Trophoblast cell (in vitro differentiated cells and primary cell): ENCODE measurements at places on chromosomes 2 and 18.

DNA sequence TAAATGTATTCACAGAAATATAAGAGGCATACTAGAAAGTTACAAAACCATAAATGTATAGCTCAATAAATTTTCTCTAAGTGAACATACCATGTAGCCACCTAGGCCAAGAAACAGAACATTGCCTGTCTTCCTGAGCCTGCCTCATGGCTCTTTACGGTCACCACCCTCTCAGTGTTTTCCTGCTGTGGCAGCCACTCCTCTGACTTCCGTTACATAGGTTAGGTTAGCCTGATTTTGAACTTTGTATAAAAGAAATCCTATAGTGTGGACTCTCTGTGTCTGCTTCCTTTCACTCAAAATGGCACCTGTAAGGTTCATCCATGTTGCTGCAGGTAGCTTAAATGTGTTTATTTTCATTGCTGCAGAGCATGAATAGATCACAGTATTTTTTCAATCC lies 11.6 kb upstream of the ST3GAL5 start:
- H3K27ac ChIP-seq, result no peak overlapping the region
- H3K27me3 ChIP-seq, result no peaks in the 10 kb centered on the region
- DNase-seq, result no peak

DNA sequence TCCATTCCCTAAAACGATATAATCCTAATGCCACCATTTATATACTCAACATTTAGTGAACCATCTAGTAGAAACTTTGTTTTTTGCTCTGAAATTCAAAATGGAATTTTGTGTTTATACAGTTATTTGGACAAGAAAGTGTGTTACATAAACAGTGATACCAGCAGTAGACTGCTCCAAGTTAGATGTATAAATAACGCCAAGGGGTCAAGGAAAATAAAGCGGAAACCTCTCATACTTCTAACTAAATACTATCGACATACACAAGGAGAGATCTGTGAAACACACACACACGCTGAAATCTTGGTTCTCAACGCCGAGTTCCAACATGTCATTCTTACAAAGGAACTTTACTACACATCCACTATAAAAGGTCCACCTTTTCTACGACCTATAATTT lies 1.2 kb downstream of the TXNL1 start:
- H3K4me3 ChIP-seq, result no peak overlapping the region
- H3K4me1 ChIP-seq, result no peaks in the 10 kb centered on the region
- no peak overlapping the region for H3K27ac ChIP-seq
- H3K36me3 ChIP-seq, result no peaks in the 10 kb centered on the region
- H3K27me3 ChIP-seq, result no peaks in the 10 kb centered on the region
- peak; percentile 2 for DNase-seq

- H3K27me3 ChIP-seq, result no peaks in the 10 kb centered on the region
- H3K36me3 ChIP-seq, result peaks cover 6% of the 10 kb centered on the region
- no peak overlapping the region for H3K4me3 ChIP-seq
- H3K4me1 ChIP-seq, result no peaks in the 10 kb centered on the region
Observed at GRCh38 chr2:183186296-183186695, 62.1 kb downstream of the NUP35 start.

DNA sequence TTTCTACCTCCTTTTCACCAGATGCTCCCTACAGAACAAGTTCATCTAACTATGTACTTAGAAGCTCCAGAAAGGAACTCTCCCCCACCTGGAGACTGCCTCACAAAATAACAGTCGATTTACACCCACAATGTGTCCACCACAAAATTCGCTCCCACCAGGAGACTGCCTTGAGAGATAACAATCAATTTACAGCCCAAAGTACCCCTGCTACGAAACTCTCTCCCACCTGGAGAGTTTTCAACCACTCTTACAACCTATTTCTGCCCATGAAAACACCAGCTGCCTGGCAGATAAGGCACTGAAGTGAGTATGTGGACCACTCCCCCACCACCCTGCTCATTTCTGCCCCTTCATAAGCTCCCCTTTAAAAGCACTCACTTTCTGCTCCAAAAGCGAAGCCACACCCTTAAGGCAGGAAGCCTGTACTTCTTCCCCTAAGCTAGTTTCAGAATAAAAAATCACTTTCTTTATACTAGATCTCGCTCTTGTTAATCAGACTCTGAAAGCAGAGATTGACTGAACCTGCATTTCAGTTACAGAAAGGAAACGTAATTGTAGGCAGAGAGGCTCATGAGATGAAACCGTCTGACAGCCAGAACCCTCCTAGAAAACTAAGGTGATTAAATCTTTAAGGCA lies 94.4 kb upstream of the RBBP8 start:
- H3K4me3 ChIP-seq, result no peak overlapping the region
- H3K36me3 ChIP-seq, result no peaks in the 10 kb centered on the region
- H3K27me3 ChIP-seq, result no peaks in the 10 kb centered on the region
- DNase-seq, result no peak
- H3K27ac ChIP-seq, result no peak overlapping the region

DNA sequence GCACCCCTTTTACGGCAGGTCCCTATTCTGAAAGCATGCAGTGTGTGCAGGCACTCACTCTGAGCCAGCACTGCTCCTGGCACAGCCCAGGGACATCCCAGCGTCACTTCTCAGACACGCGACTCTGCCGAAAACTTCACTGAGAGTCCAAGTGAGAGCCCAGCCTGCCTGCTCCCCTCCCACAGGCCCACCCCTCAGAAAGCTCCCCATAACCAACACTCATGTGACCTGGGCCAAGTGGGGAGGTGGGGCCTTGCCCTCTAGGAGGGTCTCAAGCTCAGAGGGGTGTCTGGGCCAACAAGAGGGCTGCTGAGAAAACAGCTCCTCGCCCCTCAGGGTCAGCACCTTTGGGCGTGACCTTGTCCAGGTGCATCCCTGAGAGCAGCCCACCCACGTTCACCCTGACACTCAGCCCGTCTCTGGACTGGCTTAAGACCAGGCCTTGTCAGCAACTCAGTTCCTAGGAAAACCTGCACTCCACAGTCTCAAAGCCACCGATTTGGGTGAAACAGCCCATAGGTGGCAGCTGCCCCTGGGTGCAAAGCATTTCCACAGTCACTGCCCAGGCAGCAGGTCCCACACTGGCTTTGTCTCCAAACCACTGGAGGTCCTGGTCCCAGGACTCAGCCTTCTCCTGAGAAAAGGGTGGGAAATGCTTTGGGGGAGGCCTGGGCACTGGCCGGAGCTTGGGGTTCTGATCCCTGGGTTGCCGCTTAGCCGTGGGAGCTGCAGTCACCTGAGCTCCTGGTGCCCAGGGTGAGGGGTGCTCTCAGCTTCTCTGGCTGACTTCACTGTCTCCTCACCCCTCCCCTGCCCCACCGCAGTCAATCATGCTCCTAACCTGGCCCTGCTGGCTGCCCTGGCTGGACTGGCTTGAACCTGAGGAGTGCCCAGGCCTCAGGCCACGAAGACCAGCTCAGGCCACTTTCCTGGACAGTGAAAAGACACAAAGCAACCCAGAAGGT lies 209.6 kb downstream of the HDAC4 start:
- DNase-seq, result no peak
- peaks cover 3% of the 10 kb centered on the region for H3K4me1 ChIP-seq
- no peak overlapping the region for H3K4me3 ChIP-seq
- no peak overlapping the region for H3K27ac ChIP-seq
- H3K27me3 ChIP-seq, result no peaks in the 10 kb centered on the region
- peaks cover 10% of the 10 kb centered on the region for H3K36me3 ChIP-seq

GRCh38 chr2:109439390-109439786 lies 174.4 kb downstream of the SEPTIN10 start:
- H3K36me3 ChIP-seq, result no peaks in the 10 kb centered on the region
- H3K27ac ChIP-seq, result no peak overlapping the region
- H3K4me1 ChIP-seq, result no peaks in the 10 kb centered on the region
- no peaks in the 10 kb centered on the region for H3K27me3 ChIP-seq

DNA sequence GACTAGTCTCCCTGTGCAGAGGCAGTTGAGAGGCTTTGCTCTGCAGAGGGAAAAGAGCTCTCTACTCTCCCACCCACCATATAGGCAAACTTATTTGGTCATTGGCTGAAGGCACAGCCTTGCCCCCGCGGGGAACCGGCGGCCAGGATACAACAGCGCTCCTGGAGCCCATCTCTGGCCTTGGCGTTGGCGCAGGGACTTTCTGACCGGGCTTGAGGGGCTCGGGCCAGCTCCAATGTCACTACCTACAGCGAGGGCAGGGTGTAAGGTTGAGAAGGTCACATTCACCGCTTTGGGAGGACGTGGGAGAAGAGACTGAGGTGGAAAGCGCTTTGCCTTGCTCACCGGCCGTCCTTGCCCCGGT lies 2.2 kb downstream of the ONECUT2 start:
- H3K27me3 ChIP-seq, result peaks cover 85% of the 10 kb centered on the region
- peaks cover 29% of the 10 kb centered on the region for H3K4me1 ChIP-seq
- DNase-seq, result no peak
- H3K27ac ChIP-seq, result no peak overlapping the region

- no peaks in the 10 kb centered on the region for H3K4me1 ChIP-seq
Observed at GRCh38 chr2:157228946-157229345, 28.6 kb upstream of the GALNT5 start.

- H3K27ac ChIP-seq, result no peak overlapping the region
- H3K4me3 ChIP-seq, result no peak overlapping the region
- DNase-seq, result no peak
- no peaks in the 10 kb centered on the region for H3K36me3 ChIP-seq
- H3K27me3 ChIP-seq, result peaks cover 91% of the 10 kb centered on the region
- H3K4me1 ChIP-seq, result peaks cover 12% of the 10 kb centered on the region
Observed at GRCh38 chr2:236161531-236161930, 6.7 kb downstream of the GBX2 start.

GRCh38 chr18:61159246-61159645 lies 174.0 kb upstream of the CDH20 start:
- no peak overlapping the region for H3K4me3 ChIP-seq
- no peaks in the 10 kb centered on the region for H3K36me3 ChIP-seq
- peaks cover 2% of the 10 kb centered on the region for H3K4me1 ChIP-seq
- no peak overlapping the region for H3K27ac ChIP-seq
- H3K27me3 ChIP-seq, result no peaks in the 10 kb centered on the region
- no peak for DNase-seq

DNA sequence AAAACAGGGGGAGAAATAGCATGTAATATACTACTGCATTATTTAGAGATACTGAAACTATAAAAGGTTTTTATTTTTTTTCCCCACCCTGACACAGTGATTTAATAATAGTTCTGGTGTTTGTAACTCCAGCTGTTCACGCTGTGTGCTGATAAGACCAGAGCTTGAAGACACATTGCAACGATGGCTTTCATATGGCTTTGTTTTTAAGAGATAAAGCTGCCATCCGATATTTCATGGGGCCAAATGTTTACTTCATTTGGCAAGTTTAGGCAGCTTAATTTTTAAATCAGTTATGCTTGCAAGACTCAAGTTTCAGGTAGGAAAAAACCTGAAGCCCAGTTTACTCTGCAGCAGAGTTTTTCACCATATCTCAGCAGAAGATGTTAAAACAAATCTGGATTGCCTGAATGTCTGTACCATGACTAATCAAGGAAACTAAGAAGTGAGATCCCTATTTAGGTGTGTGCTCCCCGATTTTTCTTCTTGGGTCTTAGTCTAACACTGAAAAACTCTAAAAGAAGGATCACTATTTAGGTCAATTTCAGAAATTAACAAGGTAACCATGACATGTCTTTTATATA lies 508.6 kb downstream of the PARD3B start:
- H3K4me3 ChIP-seq, result no peak overlapping the region
- no peaks in the 10 kb centered on the region for H3K36me3 ChIP-seq
- H3K27ac ChIP-seq, result no peak overlapping the region
- no peaks in the 10 kb centered on the region for H3K27me3 ChIP-seq
- DNase-seq, result peak; percentile 47

DNA sequence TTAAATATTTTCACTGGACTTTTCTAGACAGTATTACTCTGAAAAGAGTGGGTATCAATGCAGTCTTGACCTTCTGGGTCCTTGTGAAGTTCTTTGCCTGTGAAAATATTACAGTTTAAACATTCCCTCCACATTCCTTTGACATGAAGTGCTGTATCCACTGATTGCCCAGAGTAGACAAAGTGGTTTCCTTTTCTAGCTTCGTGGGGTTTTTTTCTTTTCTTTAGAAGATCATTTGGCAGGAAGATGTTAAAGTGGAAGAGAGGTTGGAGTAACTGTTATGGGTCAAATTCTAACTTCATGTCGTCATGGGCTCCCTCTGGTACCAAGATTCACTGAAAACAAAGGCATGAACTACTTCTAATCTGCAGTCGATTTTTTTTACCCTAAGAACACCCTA lies 496.9 kb downstream of the EPHA4 start:
- no peaks in the 10 kb centered on the region for H3K4me1 ChIP-seq
- DNase-seq, result no peak
- no peak overlapping the region for H3K4me3 ChIP-seq
- no peaks in the 10 kb centered on the region for H3K27me3 ChIP-seq

- H3K4me3 ChIP-seq, result no peak overlapping the region
- no peaks in the 10 kb centered on the region for H3K4me1 ChIP-seq
- DNase-seq, result no peak
- no peak overlapping the region for H3K27ac ChIP-seq
Observed at GRCh38 chr2:154556607-154557006, 141.9 kb upstream of the KCNJ3 start.

DNA sequence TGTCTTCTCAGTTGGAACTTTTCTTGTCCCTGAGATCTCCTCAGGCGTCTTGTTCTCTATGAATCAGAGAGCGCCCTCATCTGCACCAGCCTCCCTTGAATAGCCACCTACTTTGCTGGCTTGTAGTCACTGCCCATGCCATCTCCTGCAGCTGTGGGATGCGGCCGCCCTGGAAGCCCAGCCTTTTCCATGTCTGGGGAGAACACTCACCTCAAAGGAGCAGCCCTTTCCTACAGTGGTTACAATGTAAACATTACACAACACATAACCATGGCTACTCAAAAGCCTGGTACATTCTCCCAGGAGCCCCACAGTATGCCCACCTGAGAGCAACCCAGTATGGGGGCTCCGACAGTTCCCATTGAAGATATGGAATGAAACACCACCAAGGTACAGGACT lies 351.0 kb downstream of the EN1 start:
- no peak overlapping the region for H3K4me3 ChIP-seq
- no peak for DNase-seq
- H3K36me3 ChIP-seq, result no peaks in the 10 kb centered on the region
- no peak overlapping the region for H3K27ac ChIP-seq
- no peaks in the 10 kb centered on the region for H3K4me1 ChIP-seq
- no peaks in the 10 kb centered on the region for H3K27me3 ChIP-seq

- no peak overlapping the region for H3K4me3 ChIP-seq
- no peak overlapping the region for H3K27ac ChIP-seq
- no peaks in the 10 kb centered on the region for H3K27me3 ChIP-seq
- DNase-seq, result no peak
Observed at GRCh38 chr2:215429424-215429823, 6.4 kb downstream of the FN1 start.

GRCh38 chr2:119180892-119181291 lies 22.3 kb upstream of the C1QL2 start:
- no peaks in the 10 kb centered on the region for H3K36me3 ChIP-seq
- H3K27me3 ChIP-seq, result no peaks in the 10 kb centered on the region
- H3K4me1 ChIP-seq, result no peaks in the 10 kb centered on the region
- no peak for DNase-seq
- no peak overlapping the region for H3K4me3 ChIP-seq

DNA sequence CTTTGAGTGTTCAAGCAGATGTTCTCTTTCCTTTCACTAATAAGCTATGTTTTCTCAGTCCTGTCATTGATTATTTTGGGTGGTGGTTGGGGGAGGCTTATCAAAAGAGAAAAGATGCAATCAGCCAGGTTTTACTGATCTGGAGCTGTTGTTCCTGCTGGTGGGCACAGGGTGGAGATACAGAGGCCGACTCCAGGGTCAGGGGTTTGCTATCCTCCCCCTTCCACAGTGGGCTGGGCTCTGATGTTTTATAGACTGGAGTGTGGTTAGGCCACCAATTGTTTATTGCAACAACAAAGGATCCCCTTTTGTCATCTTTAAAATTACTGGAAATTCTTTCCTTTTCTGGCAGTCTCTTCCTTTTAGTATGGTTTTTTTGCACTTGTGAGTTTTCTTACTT lies 120.5 kb downstream of the TANC1 start:
- no peak for DNase-seq
- H3K36me3 ChIP-seq, result no peaks in the 10 kb centered on the region
- H3K27me3 ChIP-seq, result no peaks in the 10 kb centered on the region
